Activated naive CD4-positive, alpha-beta T cell treated with anti-CD3 and anti-CD28 coated beads, Interleukin-2, amount 10 ng/mL, durations not matched to agents 7 days and 5 days (primary cell): ENCODE measurements at places on chromosomes 6 and 20.

- no peak for DNase-seq
Measured at GRCh38 chr20:13149371-13150105, 71.5 kb upstream of the ISM1 start.

DNA sequence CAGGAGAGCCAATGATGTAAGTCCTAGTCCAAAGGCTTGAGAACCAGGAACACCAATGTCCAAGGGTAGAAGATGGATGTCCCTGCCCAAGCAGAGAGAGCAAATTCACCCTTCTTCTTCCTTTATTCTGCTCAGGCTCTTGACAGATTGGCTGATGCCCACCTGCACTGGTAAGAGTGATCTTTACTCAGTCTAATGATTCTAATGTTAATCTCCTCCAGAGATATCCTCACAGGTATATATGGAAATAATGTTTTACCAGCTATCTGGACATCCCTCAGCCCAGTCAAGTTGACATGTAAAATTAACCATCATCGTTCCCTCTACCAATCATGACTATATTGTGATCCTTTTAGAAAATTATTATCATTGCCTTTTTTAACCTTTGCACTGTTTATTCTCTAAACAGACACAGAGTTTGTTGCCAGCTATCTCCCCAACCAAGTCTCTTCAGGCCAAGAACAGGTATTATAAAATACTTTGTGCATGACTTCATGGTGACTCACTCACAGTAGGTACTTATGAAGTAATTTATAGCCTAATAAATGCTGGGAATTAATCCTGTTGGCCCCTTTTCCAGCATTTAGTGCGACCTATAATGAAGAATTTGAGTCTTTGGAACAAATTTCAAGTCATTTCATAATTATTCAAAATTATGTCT lies 26.2 kb upstream of the TSHZ2 start:
- no peak for DNase-seq

DNA sequence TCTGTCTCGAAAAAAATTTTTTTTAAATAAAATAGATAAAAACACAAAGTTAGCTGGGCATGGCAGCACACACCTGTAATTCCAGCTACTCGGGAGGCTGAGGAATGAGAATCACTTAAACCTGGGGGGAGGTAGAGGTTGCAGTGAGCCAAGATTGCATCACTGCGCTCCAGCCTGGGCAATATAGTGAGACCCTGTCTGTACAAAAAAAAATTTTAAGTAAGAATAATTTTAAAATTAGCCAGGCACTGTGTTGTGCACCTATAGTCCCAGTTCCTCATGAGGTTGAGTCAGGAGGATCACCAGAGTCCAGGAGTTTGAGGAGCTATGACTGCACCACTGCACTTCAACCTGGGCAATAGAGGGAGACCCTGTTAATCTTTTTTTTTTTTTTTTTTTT lies 149.2 kb upstream of the SHLD1 start:
- no peak for DNase-seq

DNA sequence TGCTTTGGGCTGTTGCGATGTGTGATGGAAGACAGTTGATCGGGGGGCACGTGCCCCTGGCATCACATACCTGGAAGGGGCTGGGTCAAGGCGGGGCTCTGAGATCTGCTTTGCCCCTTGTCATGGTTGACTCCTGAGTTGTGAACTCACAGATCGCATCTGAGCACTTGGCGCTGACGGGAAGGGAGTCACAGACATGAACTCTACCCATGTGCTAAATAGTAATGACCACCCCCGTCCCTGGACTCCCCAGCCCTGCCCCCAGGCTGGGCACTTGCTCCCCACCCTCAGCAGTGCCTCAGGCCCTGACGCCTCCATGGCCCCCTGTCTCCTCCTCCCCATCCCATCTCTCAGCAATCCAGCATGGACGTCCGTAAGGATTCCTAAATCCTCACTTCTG lies 107.0 kb downstream of the SYNDIG1 start:
- DNase-seq: no peak

DNA sequence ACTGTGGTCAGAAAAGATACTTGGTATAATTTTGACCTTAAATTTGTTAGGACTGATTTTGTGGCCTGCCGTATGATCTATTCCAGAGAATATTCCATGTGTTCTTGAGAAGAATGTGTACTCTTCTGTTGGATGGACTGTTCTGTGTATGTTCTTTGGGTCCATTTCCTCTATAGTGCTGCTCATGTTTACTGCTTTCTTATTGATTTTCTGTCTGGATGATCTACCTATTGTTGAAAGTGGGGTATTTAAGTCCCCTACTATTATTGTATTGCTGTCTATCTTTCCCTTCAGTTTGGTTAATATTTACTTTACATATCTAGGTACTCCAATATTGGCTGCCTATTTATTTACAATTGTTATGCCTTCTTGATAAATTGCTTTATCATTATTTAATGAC lies 298.4 kb downstream of the BCKDHB start:
- no peak for DNase-seq

- no peak for DNase-seq
Measured at GRCh38 chr6:55049866-55050265, 124.4 kb upstream of the HCRTR2 start.

DNA sequence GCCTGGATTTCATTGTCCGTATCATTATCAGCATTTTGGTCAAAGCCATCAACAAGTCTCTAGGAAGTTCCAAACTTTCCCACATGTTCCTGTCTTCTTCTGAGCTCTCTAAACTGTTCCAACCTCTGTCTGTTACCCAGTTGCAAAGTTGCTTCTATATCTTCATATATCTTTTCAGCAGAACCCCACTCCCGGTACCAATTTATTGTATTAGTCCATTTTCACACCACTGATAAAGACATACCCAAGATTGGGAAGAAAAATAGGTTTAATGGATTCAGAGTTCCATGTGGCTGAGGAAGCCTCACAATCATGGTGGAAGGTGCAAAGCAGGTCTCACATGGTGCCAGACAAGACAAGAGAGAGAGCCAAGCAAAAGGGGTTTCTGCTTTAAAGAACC lies 293.2 kb downstream of the EPM2A start:
- no peak for DNase-seq

- no peak for DNase-seq
Measured at GRCh38 chr6:95249175-95249574, 328.2 kb upstream of the MANEA start.

GRCh38 chr6:113649880-113650609 lies 207.1 kb upstream of the MARCKS start:
- DNase-seq: no peak

DNA sequence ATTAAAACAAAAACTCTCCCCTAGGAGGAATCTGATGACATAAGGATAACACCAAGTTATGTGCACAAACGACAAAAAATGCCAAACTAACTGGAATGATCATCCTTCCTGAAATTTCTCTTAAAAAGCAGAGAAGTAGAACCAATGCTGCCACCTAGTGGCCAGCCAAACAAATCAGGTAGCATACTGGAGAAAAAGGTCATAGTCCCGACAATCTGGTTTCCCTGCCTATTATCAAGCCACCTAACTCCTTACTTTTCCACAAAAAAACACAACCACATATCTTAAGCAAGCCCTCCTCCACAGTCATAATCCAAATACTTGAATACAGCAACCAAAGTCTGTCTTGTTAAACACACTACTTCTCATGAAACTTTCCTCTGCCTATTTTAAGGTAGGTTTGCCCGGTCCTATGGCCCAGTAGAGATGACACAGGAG lies 5.3 kb downstream of the OARD1 start:
- peak; percentile 76 for DNase-seq

- DNase-seq: no peak
Measured at GRCh38 chr20:38216201-38216600, 44.3 kb downstream of the KIAA1755 start.

GRCh38 chr20:2259731-2260130 lies 36.1 kb upstream of the TGM3 start:
- DNase-seq: no peak

GRCh38 chr6:92297101-92297500 lies 1122.3 kb downstream of the EPHA7 start:
- no peak for DNase-seq

GRCh38 chr20:2835331-2835796 lies 5.1 kb downstream of the PCED1A start:
- no peak for DNase-seq

- DNase-seq: no peak
Measured at GRCh38 chr6:30750379-30750668, 6.0 kb upstream of the IER3 start.

- DNase-seq: no peak
Measured at GRCh38 chr6:43310134-43310533, 1.5 kb upstream of the CRIP3 start.

- DNase-seq: no peak
Measured at GRCh38 chr6:105001906-105002305, 45.0 kb downstream of the LIN28B start.

DNA sequence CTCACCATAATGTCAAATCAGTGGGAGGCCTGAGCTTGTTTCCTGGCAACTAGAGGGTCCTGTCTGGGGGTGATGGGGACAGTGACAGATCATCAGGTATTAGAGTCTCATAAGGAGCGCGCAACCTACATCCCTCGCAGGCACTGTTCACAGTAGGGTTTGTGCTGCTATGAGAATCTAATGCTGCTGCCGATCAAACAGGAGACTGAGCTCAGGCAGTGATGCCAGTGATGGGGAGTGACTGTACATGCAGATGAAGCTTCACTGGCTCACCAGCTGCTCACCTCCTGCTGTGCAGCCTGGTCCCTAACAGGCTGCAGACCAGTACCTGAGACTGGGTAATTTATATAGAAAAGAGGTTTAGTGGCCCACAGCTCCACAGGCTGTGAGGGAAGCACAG lies 147.3 kb downstream of the TTLL2 start:
- DNase-seq: no peak

DNA sequence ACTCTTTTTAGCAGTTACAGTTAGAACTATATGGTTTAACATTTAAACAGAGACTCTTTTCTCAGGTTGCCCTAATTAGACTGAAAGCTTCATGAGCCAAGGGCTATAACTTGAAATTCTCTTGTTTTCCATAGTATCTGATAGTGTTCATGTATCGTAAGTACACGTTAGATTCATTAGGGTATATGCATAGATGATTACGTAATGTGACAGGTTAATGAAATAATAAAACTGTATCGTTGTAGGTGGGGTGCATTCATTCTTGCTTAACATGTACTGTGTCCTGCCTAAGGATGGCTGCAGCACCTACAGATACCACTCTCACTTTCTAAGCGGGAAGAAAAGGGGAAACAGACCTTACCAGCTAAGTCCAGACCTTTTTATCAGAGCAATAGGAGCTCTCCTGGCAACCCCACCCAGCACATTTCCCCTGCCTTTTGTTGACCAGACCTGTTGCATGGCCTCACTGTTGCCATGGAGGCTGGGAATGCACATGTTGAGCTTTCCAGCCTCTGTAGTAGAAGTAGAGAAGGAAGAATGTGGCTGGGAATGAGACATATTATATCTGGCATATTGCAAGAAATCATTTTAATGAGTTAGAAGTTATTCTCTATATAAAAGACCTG lies 83.0 kb downstream of the MAP3K4 start:
- DNase-seq: no peak

- peak; percentile 58 for DNase-seq
Measured at GRCh38 chr6:119348748-119349360, 707 bp downstream of the MAN1A1 start.
